ENCODE measurements at places on chromosomes 3 and 15. TPM values are rescaled to one million over a fixed set of nuclear protein-coding genes. Genes with fewer than 3 reads are reported as not detected.
A peak's percentile ranks its signal among the peaks of the same experiment; 100 is the strongest.

GRCh38 chr15:45402955-45403877, 24.9 kb upstream of the GATM start:
- peak; percentile 40 for DNase-seq

- DNase-seq, result no peak
Measured at GRCh38 chr15:38062696-38063095, 128.3 kb downstream of the TMCO5A start.

GRCh38 chr15:45088801-45089711, 24.9 kb downstream of the DUOX2 start:
- DNase-seq, result no peak

DNA sequence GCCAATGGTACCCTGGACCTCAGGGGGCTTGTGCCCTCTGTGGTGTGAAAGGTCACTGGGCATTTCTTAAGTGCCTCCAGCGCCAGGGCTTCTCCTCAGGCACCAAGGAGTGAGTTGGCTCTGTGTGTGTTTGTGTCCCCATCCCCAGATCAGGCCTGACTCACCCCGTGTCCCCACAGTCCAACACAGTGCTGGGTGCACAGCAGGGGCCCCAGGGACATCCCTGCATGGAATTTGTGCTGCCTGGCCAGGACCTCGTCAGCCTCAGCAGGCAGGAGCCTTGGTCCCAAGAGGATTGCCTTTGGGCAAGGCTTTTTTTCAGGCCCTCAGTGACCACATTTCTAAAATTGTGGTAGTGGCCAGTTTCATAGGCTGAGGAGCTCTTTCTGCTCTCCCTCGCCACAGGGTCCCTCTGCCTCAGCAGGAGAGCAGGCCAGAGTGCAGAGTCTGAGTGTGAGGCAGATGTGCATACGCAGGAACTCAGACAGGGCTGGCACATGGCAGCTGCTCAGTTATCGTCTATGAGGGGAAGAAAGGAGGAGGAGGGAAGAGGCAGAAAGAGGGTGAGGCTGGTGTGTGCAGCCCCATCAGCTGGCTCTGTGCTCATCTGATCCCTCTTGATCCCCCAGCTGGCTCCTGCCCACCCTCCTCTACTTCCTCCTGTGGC, 215.6 kb downstream of the RPLP1 start:
- DNase-seq, result no peak

DNA sequence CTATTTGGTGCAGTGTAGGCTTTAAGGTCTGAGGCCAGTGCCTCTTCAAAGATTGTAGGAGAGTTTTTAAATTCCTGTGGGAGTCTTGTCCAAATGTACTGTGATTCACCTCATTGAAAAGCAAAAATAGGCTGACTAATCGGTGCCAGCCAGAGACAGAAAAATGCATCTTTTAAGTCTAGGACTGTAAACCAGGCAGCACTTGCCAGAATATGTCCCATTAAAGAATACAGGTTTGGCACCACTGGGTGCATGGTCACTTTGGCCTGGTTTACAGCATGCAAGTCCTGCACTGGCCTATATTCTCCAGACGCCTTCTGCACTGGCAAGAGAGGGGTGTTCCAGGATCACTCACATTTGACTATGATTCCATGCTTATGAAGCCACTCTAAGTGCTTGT, 20.3 kb upstream of the NOX5 start:
- DNase-seq, result no peak

DNA sequence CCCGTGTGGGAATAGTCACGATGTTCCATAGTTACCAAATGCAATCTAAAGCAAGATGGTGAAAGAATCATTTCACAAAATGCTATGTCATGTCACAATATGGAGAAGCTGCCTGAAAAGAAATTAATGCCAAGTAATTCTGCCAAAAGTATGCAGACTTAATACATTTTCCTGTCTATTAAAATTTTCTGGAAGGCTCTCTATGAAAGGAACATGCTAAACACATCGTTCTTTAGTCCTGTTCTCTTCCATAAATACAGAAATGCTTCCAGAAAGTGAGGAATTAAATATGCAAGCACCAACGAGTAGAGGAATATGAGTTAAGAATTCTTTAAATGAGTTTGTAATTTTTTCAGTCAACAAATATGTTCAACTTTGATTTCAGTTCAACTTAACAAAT, 266.8 kb upstream of the CRBN start:
- no peak for DNase-seq

DNA sequence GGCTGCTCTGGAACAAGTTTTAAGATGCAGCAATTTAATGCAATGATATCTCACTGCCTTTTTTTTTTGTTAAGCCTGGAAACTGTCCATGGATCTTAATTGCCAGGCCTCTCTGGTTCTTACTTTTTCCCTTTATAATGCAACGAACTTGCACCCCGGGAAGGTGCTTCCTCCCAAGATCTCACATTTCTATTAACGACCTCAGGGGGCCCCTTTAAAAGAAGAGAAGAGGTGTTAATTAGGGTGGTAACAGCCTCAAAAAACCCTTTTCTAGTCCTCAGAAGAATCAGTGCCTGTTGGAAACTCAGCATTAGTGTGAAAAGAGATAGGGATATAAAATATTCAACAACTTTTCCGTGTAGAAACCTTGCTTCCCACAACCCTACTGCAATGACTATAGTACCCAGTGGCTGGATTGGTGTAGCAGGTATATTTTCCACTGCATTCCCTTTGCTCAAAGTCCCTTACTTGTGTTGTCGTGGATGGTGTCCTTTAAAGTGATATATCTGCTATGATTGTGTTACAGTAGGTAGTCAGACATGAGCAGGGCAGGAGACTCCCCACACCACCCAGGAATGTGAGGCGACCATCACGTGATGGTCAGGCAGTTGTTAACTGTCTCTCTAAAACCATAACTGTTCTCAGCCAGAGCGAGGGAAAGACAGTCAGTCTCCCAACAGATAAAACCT, 121.8 kb downstream of the CTNNB1 start:
- DNase-seq, result no peak

- no peak for DNase-seq
Measured at GRCh38 chr3:30778933-30779332, 115.5 kb downstream of the GADL1 start.

GRCh38 chr3:151011427-151011826, 38.9 kb upstream of the CLRN1 start:
- DNase-seq, result no peak

DNA sequence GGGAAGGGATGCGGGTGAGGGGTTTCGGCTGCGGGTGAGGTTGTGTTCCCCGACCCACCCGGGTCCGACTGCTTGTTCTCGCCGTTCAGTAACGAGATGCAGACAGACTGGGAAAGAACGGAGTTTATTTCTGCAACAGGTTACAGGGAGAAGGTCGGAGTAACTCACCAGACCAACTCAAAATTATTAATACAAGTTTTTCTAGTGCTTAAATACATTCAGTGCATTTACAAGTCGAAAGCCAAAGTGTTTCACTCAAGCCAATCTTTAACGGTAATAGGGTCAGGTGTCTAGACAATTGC, 492 bp upstream of the HIGD1A start:
- no peak for DNase-seq

DNA sequence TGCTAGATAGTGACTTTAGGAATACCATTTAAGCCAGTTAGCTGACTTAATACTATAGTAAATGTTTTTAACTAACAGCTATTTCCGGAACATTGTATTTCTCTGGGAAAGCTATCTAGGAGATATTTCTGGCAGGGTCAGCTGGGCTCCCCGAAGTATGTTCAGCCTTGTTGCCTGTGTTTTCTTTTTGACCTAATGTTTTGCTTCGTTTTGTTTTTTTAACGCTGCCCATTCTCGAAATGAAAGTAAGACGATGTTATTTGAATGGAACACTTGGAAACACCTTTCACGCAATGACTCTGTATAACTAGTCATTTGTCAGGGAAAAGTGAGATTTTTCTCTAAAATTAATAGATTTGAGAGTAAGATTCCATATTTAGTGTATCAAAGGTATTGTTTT, 702.9 kb upstream of the NAALADL2 start:
- DNase-seq, result no peak

DNA sequence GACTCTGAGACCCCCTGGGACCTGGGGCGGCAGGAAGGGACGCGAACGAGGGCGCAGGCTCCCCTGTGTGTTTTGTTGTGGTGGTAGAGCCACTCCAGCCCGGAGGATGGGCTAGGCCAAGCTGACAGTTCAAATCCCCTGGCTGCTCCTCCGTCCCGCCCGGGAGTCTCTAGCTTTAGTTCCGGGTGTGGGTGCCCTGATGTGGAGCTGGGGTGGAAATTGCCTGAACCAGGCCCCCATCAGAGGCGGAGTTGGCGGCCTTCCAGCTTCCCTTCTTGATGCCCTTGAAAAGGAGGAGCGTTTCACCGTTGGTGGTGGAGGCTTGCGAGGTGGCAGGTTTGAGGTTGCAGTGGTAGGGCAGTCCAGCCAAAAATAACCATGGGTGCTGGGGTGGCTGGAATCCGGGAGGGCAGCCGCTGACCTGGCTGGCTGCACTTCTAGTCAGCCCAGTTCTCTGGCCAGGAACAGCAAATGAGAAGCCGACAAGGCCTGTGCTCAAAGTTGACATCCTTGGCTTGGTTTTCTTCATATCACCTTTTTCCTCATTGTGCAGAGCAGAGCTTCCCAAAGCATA, 817 bp downstream of the CLK3 start:
- peak; percentile 82 for DNase-seq

GRCh38 chr3:172530101-172530561, 6.9 kb upstream of the TNFSF10 start:
- DNase-seq, result peak; percentile 60

- no peak for DNase-seq
Measured at GRCh38 chr3:43388915-43389314, 102.6 kb downstream of the SNRK start.

DNA sequence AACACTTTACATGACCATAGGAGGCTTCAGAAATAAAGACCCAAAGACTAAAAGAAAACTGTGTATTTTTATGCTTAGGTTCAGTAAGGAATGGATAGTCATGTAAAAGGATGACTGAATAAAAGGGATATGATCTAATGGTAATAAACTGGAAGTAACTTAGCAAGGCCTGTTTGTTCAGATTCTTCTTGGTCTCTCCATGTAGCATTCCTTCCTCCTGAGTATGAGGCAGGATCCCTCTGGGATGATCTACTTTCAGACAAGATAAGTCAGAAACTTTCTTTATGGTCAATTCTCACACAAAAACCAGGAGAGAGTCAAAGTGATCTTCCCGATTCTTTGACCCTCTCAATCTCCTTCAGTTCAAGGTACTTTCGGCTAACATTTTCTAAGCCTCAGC, 340.8 kb upstream of the DCBLD2 start:
- DNase-seq, result no peak

DNA sequence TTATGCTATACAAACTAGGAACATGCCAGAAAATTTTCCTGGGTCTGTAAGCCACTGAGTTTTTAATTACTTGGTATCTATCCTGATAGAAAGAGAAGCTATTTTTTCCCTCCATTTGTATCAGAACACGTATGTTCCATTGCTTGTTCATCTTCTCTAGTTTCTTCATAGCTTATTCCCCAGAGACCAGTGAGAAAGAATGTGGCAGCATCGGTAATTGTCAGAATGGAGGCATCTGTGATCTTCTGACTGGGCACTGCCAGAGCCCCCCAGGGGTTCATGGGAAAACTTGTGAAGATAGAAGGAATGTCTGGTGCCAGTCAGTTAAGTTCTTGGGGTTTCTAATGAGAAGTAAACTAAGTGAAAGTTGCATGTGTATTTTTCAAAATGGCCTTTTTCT, 720.2 kb upstream of the GOLIM4 start:
- DNase-seq, result no peak

DNA sequence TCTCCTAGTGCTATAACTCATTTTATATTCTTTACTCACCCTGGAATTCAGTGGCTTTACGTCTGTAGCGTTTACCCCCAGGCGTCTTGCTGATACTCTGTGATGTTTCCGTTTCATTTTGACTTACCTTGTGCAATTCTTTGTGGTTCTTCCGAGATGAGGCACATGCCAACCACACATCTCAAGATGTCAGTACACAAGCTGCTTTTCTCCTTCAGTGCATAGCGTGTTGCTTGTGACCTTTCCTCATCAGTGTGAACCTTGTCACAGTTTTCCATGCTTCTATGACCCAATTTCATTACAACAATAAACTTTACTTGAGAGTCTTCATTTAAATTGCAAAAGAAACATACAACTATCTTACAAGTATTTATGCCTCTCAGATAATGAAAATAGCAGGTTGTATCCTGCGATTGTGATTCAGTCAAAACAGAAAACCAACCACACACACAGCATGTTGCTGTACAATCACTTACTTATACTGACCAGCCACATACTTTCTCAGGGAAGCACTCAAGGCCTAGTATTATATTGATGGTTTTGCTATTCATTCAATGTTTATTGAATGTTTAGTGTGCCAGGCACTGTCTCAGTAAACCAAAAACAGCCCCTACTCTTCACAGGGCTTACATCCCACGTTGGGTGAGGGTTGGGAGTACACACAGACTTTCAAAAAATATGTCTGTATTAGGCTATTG, 4.6 kb upstream of the TBL1XR1 start:
- peak; percentile 82 for DNase-seq

- no peak for DNase-seq
Measured at GRCh38 chr3:171383206-171384018, 76.8 kb downstream of the TNIK start.

DNA sequence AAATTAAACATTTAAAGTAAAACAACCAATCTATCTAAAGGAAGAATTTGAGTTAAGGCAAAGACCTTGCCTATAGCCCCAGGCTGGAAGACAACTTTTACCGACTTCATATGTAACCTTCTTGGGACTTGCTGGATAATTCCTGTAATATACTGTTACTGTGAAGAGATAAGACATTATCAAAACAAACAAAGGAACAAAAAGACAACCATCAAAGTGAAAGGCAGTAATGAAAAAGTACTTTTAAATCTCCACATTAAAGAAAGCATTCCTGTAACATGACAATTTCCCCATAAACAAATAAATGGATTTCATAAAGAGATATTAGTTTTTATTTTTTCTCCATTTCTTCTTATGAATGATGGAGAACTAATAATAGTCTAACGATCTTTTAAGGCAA, 2.4 kb downstream of the CMTM6 start:
- DNase-seq, result no peak

Gene TYRO3
- 0.67 TPM for total RNA-seq

Gene FEZF2
- not detected for total RNA-seq

Gene XYLB
- 4.7 TPM for total RNA-seq

Gene DUOXA1
- total RNA-seq, result not detected

Gene XCR1
- not detected for total RNA-seq

Gene CCR8
- total RNA-seq, result 0.34 TPM

Gene FSIP1
- 0.36 TPM for total RNA-seq

Gene FBXW12
- total RNA-seq, result not detected

Gene STRA6
- 0.72 TPM for total RNA-seq
